ENCODE measurements at places on chromosomes 1 and 21.

DNA sequence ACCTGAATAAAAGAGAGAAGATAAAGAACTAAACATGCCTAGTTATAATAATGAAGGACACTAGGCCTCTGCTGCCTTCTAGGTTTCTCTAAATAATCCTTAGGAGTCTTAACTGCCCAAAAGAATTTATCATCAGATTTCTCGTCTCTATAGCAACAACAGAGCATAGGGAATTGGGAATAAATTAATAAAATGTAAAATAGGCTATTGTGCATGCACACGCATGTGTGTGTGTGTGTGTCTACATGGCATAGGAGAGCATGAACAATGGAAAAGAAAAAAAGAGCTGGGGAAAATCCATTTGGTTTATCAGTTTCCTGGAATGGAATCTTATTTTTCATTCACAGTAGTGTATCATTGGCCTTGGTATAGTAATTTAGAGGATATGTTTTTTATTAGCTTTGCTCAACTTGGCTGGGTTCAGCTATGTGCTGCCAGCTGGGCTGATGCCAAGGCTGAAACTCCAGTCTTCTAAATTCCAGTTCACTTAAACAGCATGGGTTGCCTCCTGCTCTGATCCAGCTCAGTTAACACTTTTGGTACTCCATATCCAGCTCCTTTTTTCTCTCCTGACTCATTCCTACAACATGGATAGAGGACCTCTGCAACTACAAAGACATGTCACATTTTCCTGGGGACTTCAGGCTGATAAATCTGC lies 80.6 kb upstream of the SLFNL1 start:
- DNase-seq, result no peak

DNA sequence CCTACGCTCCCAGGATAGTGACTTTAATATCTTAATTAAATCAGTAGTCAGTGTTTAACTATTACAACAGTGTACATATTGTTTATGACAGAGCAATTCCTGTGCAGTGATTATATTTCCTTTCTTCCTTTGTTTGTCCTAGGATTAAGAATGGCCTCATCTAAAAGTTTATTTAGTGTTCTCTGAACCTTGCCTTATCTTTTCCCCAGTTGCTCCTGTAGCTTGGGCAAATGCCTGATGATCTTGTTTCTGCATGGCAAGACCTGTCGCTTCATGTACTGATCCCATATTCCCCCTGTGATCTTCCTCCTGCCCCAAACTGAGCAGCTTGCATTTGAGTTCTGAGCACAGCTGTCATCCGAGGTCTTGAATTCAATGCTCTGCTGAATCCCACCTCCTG lies 69.1 kb upstream of the STUM start:
- no peak for DNase-seq

- no peak for DNase-seq
Measured at GRCh38 chr1:216502528-216503162, 79.4 kb upstream of the USH2A start.

- no peak for DNase-seq
Measured at GRCh38 chr1:204275695-204276370, 62.0 kb upstream of the GOLT1A start.

- DNase-seq, result no peak
Measured at GRCh38 chr1:241810769-241811405, 37.1 kb upstream of the EXO1 start.

DNA sequence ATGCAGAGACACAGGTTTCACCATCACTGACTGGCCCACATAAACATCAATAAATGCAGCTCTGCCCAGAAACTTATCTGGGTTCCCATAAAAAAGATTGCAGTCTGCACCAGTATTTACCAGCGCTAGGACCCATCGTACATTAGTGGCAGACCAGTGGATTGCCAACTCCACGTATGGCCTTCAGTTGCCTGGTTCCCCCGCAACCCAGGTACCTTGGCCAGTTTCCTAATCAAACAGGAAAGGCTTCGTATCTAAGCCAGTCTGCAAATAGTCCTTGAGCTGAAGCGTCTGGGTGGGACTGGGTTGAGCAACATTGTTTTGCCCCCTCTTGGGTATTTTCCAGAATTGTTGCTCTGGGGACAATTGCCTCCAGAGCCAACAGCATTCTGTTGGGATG lies 1639.3 kb downstream of the MRPL39 start:
- DNase-seq, result no peak

GRCh38 chr1:230699716-230700115 lies 14.2 kb downstream of the AGT start:
- no peak for DNase-seq

- no peak for DNase-seq
Measured at GRCh38 chr1:204979891-204980649, 62.9 kb upstream of the CNTN2 start.

GRCh38 chr1:229133151-229133550 lies 137.8 kb upstream of the RAB4A start:
- no peak for DNase-seq

GRCh38 chr1:8495928-8496401 lies 178.1 kb downstream of the SLC45A1 start:
- no peak for DNase-seq

DNA sequence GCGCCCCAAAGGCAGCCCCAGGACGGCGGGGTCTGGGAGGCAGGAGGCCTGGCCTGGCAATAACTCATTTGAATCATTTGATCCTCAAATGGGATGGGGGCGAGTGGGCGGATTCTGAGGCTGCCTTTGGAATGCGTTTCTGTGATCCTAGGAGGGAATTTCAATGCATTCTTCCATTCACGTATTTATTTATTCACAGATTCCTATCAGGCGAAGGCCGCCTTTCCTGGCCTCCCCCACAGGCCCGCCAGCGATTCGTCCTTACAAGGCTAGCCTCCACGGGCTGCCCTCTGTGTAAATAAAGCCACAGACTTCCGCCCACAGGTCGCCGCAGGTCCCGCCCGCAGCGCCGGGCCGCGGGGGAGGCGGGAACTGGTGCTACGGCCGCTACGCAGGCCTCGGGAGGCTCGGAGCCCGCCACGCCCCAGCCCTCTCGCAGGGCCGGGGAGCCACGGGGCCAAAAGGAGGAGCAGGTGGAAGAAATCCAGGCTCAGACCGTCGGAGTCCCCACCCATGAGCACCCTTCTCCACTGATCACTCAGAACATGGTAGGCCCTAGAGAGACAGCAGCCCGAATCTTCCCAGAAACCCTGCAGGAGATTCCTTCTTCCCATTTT lies 31.3 kb upstream of the JUN start:
- DNase-seq, result peak; percentile 75

- no peak for DNase-seq
Measured at GRCh38 chr1:119294199-119294598, 74.4 kb upstream of the HAO2 start.

- no peak for DNase-seq
Measured at GRCh38 chr1:52296345-52296744, 69.7 kb downstream of the CC2D1B start.

GRCh38 chr1:31101147-31101502 lies 35.6 kb upstream of the PUM1 start:
- no peak for DNase-seq

DNA sequence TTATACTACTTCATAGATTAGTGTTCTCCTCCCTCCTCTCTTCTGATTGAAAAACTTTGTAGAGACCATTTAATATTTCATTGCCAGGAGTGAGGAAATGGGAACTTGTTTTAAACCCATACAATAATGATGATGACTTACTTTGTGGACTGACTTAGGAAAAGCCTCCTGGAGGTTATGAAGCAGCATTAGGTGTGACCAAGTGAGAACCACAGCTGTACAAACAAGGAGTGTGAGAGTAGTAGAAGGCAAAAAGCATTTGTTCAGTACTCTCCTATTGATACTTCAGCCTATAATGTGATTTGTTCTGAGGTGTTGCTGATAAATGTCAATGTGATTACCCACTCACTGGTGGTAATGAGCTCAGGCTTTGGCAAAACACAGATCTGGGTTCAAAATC lies 8.4 kb downstream of the TIPRL start:
- DNase-seq, result no peak

- DNase-seq, result no peak
Measured at GRCh38 chr1:2299131-2299627, 71.1 kb downstream of the SKI start.

DNA sequence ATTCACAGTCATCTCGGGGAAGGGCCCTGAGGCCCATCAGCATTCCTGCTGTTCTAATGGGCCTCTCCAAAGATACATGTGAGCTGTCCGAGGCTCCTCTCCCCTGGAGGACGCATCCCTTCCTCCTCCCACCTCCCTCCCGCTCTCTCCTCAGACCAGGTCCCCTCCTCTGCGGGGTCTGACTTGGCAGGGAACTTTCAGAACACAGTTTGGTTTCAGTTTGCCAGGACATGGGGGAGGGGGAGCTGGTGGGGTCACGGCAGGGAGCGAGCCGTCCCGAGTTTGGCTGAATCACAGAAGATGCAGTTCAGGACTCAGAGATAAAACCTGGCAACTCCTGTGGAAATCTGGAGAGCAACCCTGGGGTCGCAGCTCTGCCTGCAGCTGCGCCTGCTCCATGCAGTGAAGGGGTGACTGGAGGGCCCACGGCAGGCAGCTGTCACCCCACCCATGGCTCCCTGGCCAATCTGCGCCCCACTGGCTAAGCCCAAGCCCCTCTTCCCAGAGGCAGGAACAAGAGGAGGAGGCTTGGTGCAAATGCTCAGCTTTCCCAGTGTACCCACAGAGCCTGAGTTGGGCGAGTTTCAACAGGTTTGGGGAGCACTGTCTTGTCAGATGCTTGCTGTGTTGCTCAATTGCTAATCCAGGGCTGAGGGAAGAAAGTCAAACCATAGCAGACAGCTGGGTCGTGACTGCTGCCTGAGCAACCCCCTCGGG lies 5.7 kb downstream of the WNT4 start:
- no peak for DNase-seq

GRCh38 chr21:28798798-28799197 lies 193.9 kb downstream of the LTN1 start:
- no peak for DNase-seq

- no peak for DNase-seq
Measured at GRCh38 chr1:183792300-183792699, 12.6 kb upstream of the RGL1 start.

DNA sequence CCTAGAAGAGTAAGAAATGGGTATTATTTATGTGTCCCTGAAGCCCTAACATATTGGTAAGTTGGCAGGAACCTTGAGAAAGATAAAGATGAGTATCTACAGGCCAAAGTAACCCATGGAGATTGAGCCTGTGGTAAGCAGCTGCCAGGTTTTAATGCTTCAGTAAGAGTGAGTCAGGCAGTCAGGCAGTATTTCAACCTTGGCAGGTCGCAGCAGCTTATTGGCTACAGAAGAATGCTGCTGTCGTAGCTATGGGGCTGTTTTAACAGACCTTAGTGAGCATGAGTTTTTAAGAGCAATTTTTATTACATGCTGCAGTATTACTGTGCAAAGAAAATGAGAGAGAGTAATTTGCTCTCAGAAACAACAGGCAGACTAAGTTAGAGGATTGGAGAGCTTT lies 10.3 kb upstream of the SLC30A10 start:
- DNase-seq, result no peak

- no peak for DNase-seq
Measured at GRCh38 chr1:57307392-57308170, 116.3 kb downstream of the DAB1 start.

GRCh38 chr1:220528679-220529501 lies 954 bp downstream of the MARK1 start:
- peak; percentile 48 for DNase-seq

- no peak for DNase-seq
Measured at GRCh38 chr1:70892930-70893329, 154.7 kb downstream of the PTGER3 start.

DNA sequence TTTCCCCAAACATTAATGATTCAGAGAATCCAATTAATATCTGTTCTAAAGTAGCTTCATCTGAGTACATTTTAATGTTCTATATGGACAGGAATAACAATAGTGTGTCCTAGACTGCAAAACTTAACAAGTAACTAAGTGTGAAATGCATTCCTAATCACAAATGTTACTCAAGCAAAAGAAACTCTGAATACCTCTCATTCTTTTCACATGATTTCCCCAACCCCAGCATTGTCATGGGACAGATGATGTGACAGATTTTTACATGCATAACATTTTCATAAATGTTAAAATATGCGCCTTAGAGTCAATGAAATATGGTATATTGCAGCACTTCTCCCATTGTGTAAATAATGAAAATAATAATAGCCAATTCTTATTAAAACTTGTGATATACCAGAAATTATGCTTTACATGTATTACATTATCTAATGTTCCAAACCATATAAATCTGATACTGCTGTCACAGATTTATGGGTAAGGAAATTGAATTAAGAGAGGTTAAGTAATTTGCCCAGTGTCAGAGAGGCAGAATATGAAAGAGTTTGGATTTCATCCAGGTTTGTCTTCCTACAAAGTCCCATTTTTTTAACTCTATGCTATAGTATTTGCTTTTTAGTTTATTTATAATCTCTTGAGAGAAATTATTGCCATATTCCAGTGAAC lies 269.4 kb downstream of the LRRC7 start:
- DNase-seq, result no peak

GRCh38 chr1:117045644-117046043 lies 14.5 kb upstream of the TTF2 start:
- DNase-seq, result no peak

DNA sequence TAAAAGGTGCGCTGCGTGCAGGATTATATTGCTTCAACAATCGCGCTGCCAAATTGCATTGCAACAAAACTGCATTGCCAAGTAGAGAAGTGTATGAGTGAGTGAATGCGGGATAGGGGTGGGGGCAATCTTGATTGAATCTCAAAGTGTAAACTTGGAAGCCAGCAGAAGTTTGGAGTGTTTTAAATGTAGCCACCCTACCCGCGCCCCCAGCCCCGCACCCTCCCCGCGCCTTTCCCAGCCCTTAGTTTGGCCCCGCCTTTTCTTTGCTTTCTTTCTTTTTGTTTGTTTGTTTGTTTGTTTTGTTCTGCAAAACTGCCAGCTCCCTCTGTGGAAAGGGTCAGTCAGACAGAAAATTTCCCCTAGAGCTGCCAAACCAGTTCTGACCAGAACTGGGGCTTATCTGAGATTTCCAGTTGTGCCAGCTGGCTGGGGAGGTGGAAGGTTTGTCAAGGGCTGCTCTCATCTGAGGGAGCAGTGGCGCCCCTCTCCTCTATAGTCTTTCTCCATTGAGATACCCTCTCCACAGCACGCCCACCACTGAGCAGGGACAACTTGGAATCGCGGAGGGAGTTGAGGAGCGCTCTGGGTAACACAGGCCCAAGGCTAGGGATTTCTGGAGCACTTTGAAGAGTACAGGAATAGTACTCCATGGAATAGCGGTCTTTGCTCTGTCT lies 666 bp upstream of the BEND5 start:
- DNase-seq, result no peak

GRCh38 chr1:22507587-22507986 lies 55.7 kb upstream of the EPHA8 start:
- no peak for DNase-seq

DNA sequence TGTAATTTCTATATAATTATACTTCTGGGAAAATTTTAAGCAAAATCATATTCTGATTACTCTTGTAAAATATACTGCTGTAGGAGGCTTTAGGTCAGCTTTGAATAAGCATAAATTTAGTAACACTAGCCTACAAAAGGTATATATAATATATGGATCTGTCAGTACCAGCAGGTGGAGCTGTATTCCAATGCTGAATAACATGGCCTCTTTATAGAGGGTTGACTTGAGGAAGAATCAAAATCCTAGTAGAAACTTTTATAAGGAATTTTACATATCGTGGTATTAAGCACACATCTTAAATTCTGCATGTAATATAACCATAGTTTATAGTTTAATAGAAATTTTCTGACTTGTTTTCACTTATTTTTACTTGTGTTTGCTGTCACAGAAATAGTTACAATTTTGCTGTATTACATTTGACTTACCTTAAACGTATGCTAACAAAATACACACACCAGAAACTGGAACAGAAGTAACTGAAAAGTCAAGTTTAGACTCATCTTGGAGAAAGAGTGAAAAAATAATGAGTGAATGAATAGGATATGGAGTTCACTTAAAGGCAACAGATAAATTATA lies 79.3 kb downstream of the HMCN1 start:
- no peak for DNase-seq

All from mesothelial cell of epicardium (in vitro differentiated cells).